ENCODE measurements at places on chromosomes 5 and 9.

- no peak for DNase-seq
These were observed 706.0 kb upstream of the GRAMD2B start for GRCh38 chr5:125717209-125717608.

GRCh38 chr5:80174790-80175189 is 81.1 kb downstream of the SERINC5 start:
- no peak for DNase-seq

DNA sequence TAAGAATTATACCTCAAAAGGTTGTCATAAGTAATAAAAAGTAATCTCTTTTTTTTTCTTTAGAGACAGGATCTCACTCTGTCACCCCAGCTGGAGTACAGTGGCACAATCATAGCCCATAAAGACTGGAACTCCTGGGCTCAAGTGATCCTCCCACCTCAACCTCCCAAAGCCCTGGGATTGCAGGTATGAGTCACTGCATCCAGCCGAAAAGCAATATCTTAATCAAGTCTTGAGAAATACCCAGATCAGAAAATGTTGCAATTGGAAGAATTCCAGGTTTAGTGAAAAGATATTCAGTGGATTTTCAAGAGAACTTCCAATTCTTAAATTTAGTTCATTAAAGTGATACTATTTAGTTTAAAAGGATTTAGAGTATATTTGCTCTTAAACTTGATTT is 40.9 kb upstream of the IDNK start:
- DNase-seq, result no peak

GRCh38 chr9:71145179-71145578 is 23.8 kb upstream of the TRPM3 start:
- no peak for DNase-seq

- no peak for DNase-seq
These were observed 112.5 kb downstream of the PPP2R2B start for GRCh38 chr5:146766013-146766412.

DNA sequence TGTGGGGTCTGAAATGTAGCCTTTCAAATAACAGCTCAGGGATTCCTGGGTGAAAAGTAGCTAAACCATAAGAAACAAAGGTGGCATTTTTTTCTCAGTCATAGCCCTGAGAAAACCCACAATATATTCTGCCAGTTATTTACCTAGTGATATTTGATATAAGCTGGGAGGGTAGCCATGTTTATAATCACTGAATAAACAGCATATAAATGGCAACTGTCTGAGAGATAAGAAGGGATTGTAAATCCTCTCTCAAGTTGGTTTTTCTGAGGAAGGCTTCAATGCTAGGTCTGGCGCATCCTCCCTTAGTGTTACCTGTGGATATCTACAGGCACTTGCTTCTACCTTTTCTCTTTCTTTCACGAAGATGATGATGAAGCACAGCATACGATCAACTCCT is 1080.5 kb upstream of the DMAC1 start:
- DNase-seq, result peak; percentile 16

- no peak for DNase-seq
These were observed 11.6 kb upstream of the CEL start for GRCh38 chr9:133050142-133050541.

DNA sequence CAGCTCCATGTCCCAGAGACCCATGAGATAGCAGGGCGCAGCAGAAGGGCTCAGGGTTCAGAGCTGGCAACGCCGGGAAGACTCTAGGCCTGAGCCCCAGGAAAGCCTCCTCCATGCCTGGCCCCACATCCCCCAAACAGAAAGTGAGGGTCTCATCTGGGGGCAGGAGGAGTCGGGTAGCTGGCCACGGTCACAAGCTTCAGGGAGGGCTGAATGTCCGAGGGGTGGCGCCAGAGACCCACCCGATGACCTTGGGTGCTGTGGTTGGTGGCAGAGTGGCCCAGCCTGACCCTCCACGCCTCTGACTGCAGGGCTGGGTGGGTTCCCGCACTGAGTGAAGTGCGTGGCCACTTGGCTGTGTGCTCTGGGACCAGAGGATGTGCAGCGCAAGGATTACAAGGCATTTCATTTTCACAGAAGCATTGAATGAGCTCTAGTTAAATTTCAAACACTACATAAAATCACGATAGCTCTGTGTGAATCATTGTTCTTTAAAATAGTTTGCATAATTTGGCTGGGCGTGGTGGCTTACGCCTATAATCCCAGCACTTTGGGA is 3.0 kb downstream of the C8G start:
- no peak for DNase-seq

DNA sequence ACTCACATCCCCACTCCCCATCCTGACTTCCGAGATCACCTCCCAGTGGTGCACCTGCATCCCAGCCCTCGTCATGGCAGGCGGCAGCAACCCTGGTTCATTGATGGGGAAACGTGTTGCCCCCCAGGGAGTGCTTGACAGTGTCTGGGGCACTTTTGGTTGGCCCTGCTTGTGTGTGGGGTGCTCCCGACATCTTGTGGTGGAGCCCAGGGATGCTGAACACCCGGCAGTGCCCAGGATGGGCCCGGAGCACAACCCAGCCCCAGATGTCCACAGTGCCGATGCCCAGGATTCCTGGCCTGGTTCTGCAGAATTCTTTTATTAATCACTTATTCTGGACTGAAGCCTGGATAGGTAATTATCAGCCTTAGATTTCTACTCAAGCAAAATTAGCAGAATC is 3.7 kb downstream of the MRPL36 start:
- no peak for DNase-seq

DNA sequence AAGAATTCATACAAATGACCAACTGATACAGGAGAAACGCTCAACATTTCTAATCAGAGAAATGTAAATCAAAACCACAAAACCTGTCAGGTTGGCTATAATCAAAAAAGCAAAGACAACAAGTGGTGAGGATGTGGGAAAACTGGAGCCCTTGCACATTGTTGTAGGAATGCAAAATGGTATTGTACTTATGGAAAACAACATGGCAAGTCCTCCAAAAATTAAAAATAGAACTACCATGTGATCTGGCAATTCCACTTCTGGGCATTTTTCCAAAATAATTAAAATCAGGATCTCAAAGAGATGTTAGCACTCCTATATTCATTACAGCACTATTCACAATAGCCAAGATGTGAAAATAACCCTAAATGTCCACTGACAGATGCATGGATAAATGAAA is 76.1 kb downstream of the FNIP1 start:
- peak; percentile 61 for DNase-seq

DNA sequence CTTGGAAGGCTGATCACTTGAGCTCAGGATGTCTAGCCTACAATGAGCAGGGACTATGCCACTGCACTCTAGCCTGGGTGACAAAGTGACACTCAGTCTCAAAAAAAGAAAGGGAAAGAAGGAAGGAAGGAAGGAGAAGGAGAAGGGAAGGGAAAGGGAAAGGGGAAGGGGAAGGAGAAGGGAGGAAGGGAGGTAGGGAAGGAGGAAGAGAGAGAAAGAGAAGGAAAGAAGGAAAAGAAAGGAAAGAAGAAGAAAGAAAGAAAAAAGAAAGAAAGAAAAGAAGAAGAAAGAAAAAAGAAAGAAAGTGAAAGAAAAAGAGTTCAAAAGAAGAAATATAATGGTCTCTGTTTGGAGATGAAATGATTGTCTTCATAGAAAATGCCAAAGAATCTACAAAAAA is 10.8 kb upstream of the CSF1R start:
- no peak for DNase-seq

GRCh38 chr9:128787659-128788058 is 606 bp downstream of the TBC1D13 start:
- no peak for DNase-seq

DNA sequence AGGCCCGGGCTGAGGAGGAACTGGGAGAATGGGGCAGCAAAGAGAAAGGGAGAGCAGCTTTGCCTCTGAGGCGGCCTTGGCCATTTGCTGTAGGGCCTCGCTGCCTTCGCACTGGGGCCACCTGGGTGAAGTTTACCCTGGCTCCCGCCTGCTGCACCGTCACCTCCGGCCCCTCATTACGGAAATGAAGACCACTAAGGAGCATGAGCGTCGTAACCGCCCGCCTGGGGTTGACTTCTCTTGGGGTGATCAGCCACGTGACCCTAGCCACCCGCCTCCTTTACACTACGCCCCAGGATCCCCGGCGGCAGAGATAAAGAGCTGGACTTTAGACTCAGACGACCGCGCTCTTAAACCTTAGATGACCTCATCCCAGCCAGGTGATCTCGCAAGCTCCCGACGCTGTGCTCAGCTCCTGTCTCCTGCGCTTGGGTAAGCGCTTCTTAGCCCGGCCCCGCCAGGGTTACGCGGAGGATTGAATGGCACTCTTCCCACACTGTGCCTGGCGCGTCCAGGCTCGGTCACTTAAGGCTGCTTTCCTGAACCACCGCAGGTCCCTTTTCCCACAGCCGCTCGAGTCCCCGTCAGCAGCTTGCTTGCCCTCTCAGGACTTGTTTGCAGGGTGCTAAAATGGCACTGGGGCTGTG is 107.9 kb upstream of the LARP1 start:
- DNase-seq, result peak; percentile 12

GRCh38 chr9:25678846-25679360 is 659 bp upstream of the TUSC1 start:
- DNase-seq, result no peak

- no peak for DNase-seq
These were observed 38.9 kb downstream of the EXD3 start for GRCh38 chr9:137383784-137384756.

DNA sequence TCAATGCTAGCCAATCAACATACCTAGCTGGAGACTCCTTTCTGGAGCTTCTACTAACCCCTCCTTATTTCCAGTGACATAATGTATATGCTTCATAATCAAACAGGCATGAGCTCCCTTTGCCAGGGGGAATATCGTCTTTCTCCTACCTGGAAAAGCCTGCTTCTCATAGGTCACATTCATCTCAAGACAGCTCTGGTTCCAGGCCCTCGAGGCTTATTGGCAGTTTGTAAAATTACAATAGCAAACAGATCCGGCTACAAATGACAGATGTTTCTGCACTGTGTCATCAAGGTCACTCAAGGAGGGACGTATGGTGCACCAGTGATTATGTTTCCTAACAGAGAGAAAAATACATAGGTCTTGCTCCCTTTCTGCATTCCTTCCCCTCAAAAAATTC is 140.0 kb downstream of the SAXO1 start:
- DNase-seq, result no peak

DNA sequence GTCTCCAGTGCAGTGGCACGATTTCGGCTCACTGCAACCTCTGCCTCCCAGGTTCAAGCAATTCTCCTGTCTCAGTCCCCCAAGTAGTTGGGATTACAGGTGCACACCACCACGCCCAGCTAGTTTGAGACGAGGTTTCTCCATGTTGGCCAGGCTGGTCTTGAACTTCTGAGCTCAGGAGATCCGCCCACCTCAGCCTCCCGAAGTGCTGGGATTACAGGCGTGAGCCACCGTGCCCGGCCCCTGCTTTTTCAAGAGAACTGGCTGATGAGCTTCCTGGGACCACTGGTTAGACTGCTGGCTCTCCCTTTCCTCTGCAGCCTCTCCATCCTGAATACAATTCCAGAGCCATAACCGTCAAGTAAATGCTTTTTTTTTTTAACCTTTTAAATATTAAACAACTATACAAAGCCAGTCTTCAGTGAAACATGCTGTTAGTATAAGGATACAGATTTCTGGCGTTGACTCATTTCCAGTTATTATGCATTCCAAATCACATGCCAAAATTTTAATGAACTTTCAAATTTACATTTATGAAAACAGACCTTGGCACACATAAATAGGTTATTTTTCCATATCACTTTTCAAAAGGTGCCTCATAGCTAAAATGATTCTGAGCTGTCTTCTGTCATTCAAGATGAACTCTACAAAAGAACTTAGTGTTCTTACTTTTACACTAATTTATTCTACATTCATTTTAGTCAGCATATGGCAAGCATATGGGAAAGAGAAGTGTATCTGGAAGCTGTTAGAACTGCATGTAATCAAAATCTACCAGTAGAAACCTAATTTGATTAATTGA is 116.0 kb downstream of the MLLT3 start:
- DNase-seq, result no peak

DNA sequence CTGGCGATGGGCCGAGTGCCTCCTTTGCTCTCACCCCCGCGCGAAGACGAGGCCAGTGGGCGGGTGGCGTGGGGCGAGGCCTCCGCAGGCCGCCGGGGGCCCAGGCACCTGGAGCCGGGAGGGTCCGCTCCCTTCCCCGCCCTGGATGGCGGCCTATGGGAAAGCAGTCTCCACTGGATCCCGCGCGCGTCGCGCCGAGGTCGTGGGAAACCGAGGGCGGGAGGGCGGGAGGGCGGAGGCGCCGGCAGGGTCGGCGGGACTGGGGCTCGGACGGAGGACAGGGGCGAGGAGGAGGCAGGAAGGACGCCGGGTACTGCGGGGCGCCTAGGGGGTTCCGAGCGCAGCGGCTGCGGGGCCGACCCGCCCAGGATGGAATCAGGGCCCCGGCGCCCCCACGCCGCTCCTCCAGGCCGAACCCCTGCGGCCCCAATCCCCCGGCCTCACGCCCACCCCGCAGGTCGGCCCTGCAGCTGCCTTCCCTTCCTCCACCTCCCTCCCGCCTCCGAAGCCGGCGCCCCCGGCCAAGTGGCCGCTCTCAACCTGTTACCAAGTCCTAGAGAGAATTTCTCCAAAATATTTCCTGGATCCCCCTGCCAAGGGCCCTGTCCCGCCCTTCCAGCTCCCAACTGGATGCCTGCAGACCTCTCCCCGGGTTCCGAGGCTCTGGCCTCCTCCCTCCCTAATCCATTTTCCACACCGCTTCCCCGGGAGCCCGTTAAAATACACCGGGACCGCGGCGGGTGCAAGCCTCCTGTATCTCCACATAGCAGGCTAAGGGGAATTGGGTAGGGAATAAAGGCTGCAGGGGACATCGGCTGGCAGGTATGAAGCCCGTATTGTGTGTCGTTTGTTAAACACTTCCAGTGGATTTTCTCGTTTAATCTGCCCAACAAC is 146.3 kb downstream of the ERCC6L2 start:
- DNase-seq, result no peak

- no peak for DNase-seq
These were observed 40.1 kb downstream of the TRPM6 start for GRCh38 chr9:74847478-74848152.

DNA sequence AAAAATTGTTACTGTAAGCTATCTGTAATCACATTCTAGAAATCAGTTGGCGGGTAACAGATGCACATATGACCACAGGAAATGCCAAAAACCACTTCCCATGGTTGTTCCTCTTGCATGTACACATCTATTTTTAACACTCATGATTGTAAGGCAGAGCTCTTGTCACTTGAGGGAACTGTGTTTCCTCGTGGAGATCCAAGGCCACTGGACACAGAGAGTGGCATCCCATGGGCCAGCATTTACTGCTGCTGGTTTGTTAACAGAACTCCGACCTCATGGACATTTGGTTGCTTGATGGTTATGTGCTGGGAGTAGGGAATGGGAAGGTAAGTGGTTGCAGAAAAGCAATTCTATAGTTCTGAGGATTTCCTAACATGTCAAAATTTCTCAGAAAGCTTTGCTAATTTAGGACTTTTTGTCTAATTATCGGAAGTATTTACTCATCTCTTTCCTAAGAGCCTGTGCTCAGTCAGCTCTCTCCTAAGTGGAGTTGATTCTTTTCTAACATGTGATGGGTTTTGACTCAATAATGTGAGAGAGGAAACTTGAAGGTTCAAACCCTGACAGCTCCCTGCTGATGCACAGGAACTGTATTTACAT is 202.0 kb upstream of the NR3C1 start:
- no peak for DNase-seq

DNA sequence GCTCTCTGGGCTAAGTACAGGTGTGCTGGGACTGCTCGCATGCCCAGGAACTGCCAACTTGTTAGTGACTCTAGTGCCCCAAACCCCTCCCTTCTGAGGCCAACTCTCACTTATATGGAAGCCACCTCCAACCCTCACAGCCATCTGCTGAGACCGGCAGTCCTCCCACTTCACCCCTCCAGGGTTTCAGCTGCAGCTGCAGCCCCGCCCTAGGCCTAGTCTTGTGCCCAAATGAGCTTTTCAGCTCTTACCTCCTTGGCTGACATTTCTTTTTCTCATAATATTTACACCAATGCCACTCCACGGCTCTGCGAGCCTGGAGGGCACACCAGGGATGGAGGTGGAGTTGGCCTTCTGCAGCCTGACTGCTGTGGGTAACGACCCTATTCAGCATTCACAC is 166.6 kb downstream of the ROR2 start:
- no peak for DNase-seq
